ENCODE measurements at places on chromosomes 4 and X.

DNA sequence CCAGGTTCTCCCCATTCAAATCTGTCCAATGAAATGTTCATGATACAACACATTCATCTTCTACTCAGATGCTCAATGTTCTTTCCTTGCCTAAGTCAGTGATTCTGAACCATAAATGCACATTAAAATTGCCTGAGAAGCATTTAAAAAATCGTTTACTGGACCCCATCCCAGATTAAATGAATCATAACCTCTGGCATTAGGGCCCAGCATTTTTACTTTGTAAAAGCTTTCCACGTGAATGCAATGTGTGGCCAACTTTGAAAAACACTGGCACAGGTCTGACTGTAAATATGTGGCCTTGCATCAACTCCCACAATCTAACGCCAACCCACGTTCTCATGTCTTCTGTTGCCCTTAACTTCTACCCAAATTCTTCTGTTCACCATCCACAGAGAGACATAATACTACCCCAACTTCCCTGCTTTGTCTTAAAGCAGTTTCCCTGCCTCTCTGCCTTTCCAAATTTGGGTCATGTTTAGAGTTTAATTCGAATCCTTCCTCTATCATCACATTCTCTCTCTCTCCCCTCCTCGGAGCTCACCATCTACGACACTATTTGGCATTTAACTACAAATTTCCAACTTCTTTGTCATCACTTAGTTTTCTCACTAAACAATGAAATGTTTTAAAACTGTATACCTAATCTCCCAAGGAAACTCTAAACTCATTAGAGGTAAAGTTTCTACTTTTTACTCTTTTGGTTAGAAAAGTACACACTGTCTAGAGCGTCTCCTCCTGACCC is 78.7 kb downstream of the PRKG2 start:
- no peak for DNase-seq

DNA sequence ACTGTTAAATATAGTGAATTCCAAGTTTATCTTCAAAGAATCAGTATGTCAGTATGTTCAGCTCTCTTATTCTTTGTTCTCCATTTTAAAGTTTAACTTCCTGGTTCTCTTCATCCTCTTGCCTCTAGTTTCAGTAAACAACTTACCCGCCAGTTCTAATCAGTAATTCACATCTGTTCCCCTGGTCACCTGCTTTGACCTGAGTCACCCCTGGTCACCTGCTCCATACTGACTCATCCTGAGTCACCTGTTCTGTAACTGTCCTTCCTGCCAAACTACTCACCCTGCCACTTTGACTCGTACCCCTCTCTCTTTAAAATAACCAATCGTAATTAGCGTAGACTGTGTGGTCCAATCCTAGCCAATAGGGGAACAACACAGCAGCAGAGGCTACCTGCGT is 992.7 kb upstream of the HS3ST1 start:
- DNase-seq: no peak

GRCh38 chrX:51743179-51743957 is at the start of gene GSPT2:
GSPT2 (plus strand) TSS chrX:51743442; CDS start chrX:51743627, 185 bp downstream.
- peak; percentile 37 for DNase-seq

- DNase-seq: peak; percentile 5
These were observed 311 bp downstream of the RNF113A start for GRCh38 chrX:119871245-119871598.

Measured in activated CD4-positive, alpha-beta T cell treated with anti-CD3 and anti-CD28 coated beads for 4 hours (primary cell).